ENCODE measurements at places on chromosomes 16 and 17.

DNA sequence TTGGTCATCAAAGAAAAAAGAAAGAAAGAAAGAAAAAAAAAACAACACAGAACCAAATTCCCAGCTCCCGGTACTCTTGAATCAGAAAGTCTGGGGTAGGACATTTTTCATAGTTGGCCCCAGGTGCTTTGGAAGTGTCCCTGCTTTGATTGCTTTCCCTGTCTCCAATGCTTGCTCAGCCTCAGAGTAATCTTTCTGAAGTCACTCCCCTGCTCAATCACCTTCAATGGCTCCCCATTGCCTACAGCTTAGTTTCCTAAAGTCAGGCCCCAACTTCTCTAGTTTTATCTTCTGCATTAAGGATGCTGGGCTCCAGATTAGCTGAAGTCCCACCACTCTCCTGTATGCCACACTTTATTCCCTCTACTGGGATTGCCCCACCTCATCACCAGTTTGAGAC, 17.1 kb downstream of the CNGB1 start:
- H3K27me3 ChIP-seq, result peaks cover 8% of the 10 kb centered on the region
- no peak overlapping the region for H3K4me3 ChIP-seq
- no peak overlapping the region for H3K27ac ChIP-seq

DNA sequence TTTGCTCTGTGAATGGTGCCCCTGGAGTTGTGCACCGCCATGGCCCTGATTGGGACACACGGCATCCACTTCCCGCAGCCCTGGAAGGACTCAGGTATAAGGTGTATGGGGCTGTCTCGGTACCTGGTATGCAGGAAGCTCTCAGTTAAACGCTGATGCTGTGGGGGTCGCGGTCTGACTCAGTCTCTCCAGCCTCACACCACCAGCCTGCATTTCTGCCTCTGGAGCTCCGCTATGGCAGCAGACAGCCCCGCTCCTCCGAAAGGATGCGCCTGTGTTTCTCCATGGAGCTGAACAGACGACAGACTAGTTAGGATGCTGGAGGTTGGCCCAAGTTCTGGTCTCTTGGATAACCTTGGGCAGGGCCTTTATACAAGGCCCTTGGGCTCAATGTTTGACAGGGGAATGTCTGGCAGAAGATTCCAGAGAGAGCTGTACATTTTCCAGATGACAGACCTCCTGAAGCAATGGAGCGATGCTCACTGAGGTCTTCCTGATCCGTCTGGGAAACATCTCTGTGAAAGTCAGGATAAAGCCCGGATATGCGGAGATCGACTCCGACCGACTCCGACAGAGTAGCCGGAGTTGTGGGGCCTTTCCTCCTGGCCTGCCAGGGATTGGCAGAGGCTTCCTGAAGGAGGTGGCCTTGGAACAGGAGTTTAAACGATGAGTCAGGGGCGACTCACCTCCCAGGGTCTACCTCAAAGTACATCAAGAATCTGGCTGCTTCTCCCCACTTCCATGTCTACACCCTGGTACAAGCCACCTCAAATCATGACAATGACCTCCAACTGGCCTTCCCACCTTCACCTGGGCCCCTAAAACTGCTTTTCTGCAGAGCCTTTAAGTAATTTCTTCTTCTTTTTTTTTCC, 21.9 kb upstream of the BCAR1 start:
- peak overlapping the region; percentile 18 for H3K27ac ChIP-seq
- DNase-seq, result no peak
- no peak overlapping the region for H3K4me3 ChIP-seq
- H3K4me1 ChIP-seq, result peaks cover 39% of the 10 kb centered on the region
- H3K36me3 ChIP-seq, result no peaks in the 10 kb centered on the region

DNA sequence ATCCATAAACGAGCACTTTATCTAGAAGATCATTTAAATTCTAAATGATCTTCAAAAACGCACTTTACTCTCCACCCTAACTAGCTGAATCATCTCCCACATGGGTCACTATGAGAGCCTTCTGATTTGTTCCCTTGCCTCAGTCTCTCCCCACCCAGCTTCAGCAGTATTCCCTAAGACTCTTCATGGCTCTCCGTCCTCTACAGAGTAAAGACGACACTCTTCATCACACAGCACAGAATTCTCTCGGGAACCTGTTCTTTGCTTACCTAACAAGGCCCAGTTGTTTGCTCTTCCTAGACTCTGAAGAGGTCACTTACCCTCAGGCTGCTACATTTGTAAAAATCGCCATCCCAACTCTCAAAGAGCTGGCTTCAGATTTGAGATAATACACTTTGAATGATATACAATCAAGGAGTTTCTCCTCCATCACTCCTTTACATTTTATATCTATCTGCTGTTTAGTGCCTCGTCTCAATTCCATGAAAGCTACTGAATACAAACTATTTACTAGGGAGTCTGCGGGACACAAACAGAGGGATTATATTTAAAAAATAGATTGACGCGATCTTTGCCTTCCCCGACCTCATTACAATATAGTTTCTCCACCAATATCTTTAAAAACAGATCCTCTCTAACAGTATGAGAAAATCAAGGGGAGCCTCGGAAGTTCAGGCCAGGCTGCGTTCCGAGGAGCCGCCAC, 511 bp upstream of the LIG3 start:
- peaks cover 3% of the 10 kb centered on the region for H3K27me3 ChIP-seq
- peak overlapping the region; percentile 96 for H3K4me3 ChIP-seq
- peaks cover 29% of the 10 kb centered on the region for H3K4me1 ChIP-seq
- peak; percentile 25 for DNase-seq

DNA sequence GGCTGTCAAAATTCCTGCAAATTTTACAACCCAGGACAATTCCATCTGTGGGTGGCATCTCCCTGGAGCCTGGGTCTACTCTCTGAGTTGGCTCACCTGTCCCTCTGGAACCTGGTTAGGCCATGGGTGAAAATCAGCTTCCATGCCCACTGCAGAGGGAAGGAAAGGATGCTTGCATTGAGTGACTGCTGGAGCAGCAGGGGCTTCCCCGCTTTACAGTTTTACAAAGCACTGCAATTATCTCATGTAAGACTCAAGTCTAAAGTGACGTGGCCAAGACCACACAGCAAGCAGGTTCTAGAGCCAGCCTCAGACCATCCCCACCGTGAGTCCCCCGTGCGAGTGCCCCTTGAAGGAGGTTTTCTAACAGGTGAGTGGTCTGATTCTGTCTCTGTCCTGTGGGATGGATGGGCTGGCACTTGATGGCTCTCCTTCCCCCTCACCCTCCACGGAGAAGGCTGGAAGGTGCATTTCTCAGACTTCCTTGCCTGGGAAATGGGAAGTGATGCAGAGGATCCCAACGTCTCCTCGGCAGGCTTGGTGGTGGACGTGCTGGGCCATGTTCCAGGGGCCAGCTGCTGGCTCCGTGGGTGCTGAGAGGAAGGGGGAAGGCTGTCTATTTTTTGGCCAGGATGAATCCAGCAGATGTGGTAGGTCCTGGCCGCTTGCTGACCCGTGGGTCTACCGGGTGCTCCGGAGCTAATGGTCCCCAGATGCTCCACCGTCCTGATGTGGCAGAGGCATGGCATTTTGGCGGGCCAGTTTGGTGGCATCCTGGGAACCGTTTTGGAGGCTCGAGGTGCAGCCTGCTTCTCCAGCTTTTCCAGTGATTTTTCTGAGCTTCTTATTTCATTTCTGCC, 26.3 kb upstream of the CBX4 start:
- no peaks in the 10 kb centered on the region for H3K36me3 ChIP-seq
- no peak for DNase-seq
- H3K4me3 ChIP-seq, result no peak overlapping the region
- peaks cover 20% of the 10 kb centered on the region for H3K4me1 ChIP-seq
- H3K27me3 ChIP-seq, result peaks cover 20% of the 10 kb centered on the region
- H3K27ac ChIP-seq, result no peak overlapping the region

GRCh38 chr16:66159987-66160386, 206.5 kb upstream of the CDH5 start:
- H3K27me3 ChIP-seq, result no peaks in the 10 kb centered on the region
- H3K27ac ChIP-seq, result no peak overlapping the region
- H3K36me3 ChIP-seq, result no peaks in the 10 kb centered on the region
- no peak overlapping the region for H3K4me3 ChIP-seq
- DNase-seq, result no peak
- H3K4me1 ChIP-seq, result peaks cover 31% of the 10 kb centered on the region

DNA sequence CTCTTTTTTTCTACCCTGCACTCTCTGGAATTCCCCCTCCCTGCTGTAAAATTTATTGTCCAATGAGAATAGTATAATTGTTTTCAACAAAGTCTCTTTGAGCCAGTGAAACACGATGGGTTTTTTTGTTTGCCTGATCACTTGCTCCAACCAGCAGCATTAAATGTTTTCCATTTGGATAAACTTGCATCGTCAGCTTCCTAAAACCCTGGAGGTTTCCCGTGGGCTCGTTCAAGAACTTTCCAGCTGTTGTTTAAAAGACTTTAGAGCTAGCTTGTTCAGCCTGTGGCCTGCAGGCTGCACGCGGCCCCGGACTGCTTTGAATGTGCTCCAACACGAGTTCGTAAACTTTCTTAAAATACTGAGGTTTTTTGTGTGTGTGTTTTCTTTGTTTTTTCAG, 14.9 kb downstream of the NAGPA start:
- no peaks in the 10 kb centered on the region for H3K4me1 ChIP-seq
- DNase-seq, result no peak
- H3K4me3 ChIP-seq, result no peak overlapping the region
- no peak overlapping the region for H3K27ac ChIP-seq
- H3K36me3 ChIP-seq, result no peaks in the 10 kb centered on the region
- peaks cover 5% of the 10 kb centered on the region for H3K27me3 ChIP-seq

- H3K27me3 ChIP-seq, result no peaks in the 10 kb centered on the region
- DNase-seq, result no peak
- peaks cover 24% of the 10 kb centered on the region for H3K36me3 ChIP-seq
- no peak overlapping the region for H3K4me3 ChIP-seq
- peaks cover 29% of the 10 kb centered on the region for H3K4me1 ChIP-seq
These were observed 171.7 kb downstream of the KATNIP start for GRCh38 chr16:27721531-27722181.

DNA sequence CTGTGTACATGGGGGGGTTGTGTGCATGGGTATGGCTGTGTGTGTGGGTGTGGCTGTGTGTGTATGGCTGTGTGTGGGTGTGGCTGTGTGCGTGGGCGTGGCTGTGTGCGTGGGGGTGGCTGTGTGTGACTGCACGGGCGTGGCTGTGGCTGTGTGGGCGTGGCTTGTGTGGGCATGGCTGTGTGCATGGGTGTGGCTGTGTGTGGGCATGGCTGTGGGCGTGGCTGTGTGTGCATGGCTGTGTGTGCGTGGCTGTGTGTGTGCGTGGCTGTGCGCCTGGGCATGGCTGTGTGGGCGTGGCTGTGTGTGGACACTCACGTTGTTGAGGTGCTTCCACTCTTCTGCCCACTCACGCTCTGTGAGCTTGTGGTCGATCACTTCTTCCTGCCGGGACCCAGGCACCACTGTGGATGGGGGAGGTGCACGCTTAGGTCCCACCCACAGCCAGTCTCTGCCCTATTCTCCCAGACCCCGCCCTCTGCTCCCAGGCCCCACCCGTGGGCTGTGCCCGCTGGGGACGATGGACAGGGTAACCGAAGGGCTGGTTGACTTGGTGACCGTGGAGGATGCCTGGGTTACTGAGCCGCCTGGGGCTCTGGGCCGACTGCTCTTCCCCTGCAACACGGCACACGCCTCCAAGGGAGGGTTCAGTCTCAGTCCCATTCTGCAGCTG, 16.0 kb upstream of the PABPN1L start:
- H3K4me1 ChIP-seq, result no peaks in the 10 kb centered on the region
- no peak overlapping the region for H3K27ac ChIP-seq
- no peak overlapping the region for H3K4me3 ChIP-seq
- peaks cover 10% of the 10 kb centered on the region for H3K27me3 ChIP-seq
- no peaks in the 10 kb centered on the region for H3K36me3 ChIP-seq
